ENCODE measurements at places on chromosomes 11 and 22.

- DNase-seq: no peak
Measured at GRCh38 chr11:110883256-110883655, 171.0 kb upstream of the ARHGAP20 start.

GRCh38 chr11:74226907-74227306 is 55.8 kb downstream of the PPME1 start:
- DNase-seq: no peak

DNA sequence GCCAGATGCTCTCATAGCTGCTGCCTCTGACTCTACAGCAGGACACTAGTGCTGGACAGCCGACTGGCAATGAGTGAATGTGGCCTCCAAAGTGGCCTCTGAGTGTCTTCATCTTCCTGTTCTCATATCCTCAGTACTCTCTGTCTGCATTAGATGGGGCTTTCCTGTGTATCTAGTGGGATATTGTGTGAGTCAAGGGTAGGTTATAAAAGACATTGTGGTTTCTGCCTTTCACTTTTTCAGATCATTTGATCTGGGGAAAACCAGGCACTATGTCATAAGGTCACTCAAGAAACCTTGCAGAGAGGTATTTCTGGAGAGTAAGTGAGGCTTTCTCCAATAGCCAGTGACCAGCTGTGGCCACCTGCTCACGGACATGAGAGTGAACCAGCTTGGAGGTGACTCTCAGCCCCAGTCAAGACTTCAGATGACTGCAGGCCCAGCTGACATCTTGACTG is 333.6 kb upstream of the NCAM1 start:
- DNase-seq: no peak

DNA sequence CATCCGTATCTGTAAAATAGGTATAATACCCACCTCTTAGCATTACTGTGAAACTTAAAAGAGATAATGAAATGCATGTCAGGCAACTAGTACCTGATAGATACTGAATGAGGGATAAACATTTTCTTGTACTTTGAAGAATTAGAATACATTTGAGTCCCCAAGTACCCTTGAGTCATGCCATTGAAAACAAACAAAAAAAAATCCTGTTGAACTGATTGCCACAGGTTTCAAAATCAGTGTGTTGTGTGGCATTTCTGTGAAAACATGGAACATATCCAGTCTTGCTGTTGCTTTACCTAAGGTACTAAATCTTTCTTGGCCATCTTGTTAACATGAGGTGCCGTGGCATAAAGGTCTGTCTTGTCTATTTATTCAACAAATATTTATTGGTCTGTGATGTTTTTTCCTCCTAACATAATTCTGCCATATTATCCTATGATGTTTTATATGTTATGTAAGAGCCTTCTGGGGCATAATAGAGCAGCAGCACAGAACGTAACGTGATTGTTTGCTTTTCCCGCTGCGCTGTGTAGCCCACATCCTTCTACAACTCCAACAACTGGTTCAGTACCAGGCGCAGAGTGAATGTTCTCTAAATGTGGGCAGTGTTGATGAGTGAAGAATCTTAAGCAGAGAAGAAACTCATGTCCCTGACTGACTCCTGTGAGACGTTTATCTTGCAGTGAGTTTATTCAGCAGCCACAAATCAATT is 79.3 kb upstream of the RAB1B start:
- DNase-seq: no peak

DNA sequence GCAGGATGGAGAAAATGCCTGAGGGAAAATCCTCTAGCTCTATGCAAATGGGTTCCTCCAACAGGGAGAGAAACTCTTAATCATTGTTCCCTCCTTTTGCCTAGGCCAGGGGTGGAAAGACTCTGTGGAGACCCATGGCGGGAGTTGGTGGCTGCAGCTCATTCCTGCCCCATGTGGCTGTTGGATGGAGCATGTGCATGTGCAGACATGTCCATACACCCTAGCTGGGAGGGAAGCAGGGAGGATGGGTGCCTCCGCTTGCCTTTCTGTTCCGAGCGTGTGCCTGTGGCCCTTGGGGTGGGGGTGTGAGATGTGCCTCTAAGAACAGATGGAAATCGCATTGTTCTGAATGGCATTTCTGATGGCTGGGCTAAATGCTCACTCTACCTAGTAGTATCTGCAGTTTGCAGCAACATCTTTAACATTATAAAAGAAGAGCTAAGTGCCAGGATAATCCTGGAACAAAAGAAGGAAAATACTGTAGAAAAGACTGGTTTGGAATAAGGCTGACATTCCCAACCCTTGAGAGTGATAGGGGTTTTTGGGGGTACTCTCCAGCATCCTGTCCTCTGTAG is 31.7 kb downstream of the METTL15 start:
- no peak for DNase-seq

DNA sequence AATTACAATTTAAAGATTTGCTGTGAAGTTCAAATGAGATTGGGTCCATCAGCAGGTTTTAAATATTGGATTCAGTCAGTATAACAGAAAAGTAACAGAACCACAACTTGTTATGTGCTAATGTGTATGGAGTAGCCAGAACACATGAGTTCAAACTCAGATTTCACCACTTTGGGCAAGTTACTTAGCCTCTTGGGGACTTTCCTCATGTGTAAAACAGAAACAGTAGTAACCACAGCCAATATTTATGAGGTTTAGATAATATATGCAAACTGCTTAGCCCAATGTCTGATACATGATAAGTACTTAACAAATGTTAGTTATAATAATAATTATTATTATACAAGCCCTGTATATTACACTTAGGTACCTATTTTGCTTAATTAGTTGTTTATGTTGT is 21.8 kb upstream of the SLC5A12 start:
- no peak for DNase-seq

All from progenitor cell of endocrine pancreas (in vitro differentiated cells).